Neural crest cell (in vitro differentiated cells): ENCODE measurements at places on chromosomes 3 and 15.

- no peak for DNase-seq
Measured at GRCh38 chr15:38638811-38639210, 74.2 kb upstream of the RASGRP1 start.

GRCh38 chr3:29942297-29942696 is 661.4 kb downstream of the RBMS3 start:
- no peak for DNase-seq

DNA sequence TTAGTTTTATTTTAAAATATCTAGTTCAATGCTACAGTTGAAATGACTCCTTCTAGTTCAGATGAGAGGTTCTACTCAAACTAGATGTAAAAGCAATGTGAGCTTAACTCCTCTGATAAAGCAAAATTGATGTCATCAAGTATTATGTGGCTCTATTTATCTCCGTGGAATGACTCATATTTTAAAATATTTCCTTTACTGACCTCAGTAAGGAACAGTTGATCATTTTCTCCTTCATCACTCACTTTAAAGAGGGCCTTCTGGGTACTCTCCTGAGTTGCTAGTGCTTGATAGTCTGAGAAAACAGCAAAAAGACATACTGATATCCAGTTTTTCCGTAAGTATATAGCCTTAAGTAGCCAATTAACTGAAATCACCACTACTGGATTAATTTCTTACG is 1099.3 kb downstream of the ROBO2 start:
- DNase-seq, result no peak

- DNase-seq, result no peak
Measured at GRCh38 chr3:62592408-62592807, 219.1 kb upstream of the FEZF2 start.

DNA sequence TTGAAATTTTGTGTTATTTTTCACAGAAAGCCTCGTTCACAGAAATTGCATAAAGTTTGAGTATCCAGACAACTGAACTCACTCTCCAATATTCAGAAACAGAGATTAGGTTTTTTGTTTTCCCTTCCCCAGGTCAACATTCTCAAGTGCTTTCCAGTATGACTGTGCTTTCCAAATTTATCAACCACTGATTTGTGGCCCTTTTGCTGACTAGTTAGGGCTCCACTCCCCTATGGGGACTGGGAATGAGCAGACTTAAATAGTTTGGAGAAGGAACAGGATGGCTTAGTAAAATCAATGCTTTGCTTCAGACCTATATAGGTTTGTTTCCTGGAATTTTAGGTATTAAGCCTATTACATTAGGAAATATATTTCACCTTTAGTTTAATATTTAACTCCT is 38.2 kb upstream of the NAALADL2 start:
- DNase-seq, result no peak

- no peak for DNase-seq
Measured at GRCh38 chr3:44186111-44186672, 55.5 kb upstream of the TOPAZ1 start.

DNA sequence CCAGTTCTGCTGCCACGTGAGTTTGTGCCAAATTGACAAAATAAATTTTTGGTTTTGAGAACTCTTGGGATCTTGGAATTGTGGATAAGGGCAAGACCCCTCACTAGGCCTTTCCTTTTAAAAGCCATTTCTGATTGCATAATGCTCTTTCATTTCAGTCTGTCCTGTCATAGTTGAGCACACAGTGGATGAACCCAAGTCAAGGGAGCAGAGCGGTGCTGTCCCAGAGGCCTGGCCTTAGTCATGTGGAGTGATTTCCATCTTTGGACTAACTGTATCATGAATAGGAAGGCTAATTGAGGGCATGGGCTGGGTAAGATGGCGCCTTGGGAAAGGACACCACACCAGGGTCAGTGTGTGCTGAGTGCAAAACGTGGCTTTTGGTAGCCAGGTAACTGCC is 304.0 kb downstream of the UACA start:
- no peak for DNase-seq

DNA sequence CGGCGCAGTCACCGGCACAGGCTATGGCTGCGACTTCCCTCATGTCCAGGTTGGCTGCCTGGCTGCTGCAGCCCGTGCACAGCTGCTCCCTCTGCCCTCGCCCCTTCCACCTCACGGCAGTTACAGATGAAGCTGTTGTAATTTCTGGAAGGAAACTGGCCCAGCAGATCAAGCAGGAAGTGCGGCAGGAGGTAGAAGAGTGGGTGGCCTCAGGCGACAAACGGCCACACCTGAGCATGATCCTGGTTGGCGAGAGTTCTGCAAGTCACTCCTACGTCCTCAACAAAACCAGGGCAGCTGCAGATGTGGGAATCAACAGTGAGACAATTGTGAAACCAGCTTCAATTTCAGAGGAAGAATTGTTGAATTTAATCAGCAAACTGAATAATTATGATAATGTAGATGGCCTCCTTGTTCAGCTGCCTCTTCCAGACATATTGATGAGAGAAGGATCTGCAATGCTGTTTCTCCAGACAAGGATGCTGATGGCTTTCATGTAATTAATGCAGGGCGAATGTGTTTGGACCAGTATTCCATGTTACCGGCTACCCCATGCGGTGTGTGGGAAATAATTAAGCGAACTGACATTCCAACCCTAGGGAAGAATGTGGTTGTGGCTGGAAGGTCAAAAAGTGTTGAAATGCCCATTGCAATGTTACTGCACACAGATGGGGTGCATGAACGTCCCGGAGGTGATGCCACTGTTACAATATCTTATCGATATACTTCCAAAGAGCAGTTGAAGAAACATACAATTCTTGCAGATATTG is 13.2 kb upstream of the GNB4 start:
- no peak for DNase-seq

DNA sequence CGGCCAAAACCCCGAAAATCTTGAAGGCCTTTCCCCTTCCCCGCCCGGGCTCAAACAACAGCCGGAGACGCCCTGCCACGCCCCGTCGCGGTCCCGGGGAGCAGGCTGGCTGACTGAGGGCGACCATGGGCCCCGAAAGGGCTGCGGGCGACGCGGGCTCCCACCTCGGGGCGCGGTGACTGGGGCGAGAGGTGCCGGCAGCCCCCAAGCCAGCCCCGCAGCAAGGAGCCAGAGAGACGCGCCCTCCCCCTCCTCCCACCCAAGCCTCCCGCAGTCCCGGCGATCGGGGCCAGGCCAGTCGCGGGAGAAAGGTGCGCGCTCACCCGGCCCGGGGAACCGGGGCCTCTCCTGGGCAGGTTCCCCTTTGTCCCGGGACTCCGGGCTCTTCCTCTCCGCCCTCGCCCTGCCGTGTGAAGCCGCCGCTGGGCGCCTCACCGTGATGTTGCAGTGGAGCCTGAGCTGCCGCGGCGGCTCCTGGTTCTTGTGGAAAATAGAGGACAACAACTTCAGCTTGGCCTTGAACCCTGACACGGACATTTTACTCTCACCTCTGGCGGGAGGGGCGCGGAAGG is 30.6 kb upstream of the ZSCAN2 start:
- DNase-seq, result peak; percentile 16

- no peak for DNase-seq
Measured at GRCh38 chr3:137410028-137410427, 354.1 kb upstream of the SOX14 start.

- no peak for DNase-seq
Measured at GRCh38 chr3:61299343-61300005, 48.2 kb upstream of the FHIT start.

DNA sequence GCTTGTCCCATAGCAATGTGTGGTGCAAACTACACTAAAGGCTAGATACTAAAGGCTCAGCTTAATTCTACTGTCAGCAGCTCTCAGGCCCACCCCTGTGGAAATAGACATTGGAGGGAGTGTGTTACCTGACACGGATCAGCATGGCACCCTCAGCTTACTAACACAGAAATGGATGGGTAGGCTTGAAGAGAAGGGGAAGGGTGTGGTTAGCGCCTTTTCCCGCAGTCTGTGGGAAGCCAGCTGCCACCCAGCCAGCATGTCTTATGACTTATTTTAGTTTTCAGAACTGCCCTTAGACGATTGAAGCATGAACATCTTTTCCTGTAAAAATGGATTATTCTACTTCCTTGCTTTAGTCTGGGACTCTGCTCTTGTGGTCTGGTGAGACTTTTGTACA is 25.8 kb upstream of the ADPGK start:
- no peak for DNase-seq

- DNase-seq, result no peak
Measured at GRCh38 chr3:25150199-25150598, 277.9 kb upstream of the RARB start.

GRCh38 chr15:39942753-39943150 is 8.8 kb downstream of the EIF2AK4 start:
- DNase-seq, result no peak

GRCh38 chr3:129281726-129282125 is 3.1 kb downstream of the HMCES start:
- DNase-seq, result no peak

- no peak for DNase-seq
Measured at GRCh38 chr3:33699275-33699674, 18.8 kb downstream of the CLASP2 start.

- no peak for DNase-seq
Measured at GRCh38 chr3:31918179-31919150, 62.6 kb downstream of the OSBPL10 start.

DNA sequence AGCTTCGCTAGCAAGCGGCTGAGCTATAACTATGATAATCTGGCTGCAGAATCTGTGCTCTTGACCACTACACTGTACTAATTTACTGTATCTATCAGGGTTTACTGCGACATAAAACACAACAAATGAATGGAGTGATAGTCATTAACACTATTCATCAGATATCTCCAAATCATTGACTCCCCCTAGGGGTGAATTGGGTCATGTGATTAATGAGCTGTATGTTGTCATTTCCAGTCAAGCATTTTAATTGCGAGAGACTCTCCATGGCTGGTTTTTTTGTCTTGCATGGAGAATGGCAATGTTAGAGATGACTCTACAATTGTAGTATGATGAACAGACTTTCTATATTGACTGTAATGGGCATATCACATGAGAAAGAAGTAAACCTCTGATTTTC is 10.5 kb upstream of the TM4SF18 start:
- DNase-seq, result no peak

- DNase-seq, result no peak
Measured at GRCh38 chr15:72222393-72222792, 8.6 kb downstream of the PKM start.

GRCh38 chr15:55965091-55965490 is 28.3 kb downstream of the NEDD4 start:
- DNase-seq, result no peak

- DNase-seq, result no peak
Measured at GRCh38 chr3:35028157-35028556, 611.2 kb upstream of the ARPP21 start.

GRCh38 chr3:50359760-50360110 is 414 bp upstream of the TMEM115 start:
- DNase-seq, result no peak

GRCh38 chr3:112984485-112984884 is 6.3 kb upstream of the GTPBP8 start:
- DNase-seq, result no peak

- no peak for DNase-seq
Measured at GRCh38 chr15:48360841-48361240, 29.6 kb downstream of the DUT start.

DNA sequence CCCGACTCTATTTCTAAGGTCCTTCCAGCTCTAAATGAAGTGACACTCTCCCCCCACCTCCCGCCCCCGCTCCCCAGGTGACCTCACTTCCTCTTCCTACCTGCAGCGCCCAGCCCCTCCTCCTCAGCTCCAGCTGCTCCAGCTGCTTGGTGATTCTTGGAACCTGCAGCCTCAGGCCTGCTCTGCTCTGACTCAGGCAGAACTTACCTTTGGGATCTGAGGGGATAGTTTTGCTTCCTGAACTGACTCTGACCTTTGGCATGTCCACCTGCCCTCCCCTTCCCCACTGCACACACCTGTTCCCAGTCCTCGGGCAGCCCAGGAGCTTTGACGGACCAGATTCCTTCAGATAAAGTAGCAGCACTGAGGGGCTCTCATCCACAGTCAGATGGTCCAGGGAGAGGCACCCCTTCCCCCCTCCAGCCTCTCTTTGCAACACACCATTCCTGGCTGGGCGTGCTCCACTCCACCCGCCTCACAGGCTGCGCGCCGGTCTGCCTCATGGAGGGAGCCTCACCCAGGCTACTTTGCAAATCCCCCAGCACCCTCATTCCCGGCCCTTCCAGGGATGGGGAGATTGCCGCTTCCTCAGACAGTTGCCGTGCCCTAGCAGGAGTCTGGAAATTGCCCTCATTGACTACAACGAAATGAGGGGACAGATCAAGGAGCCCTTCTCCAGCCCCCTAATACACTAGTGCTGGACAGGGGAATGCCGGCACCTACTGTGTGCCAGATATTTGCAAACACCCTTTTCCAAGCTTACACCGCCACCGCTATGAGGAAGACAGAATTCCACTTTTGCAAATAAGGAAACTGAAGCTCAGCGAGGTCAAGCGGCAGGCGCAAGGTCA is 692 bp upstream of the C15orf39 start:
- no peak for DNase-seq

DNA sequence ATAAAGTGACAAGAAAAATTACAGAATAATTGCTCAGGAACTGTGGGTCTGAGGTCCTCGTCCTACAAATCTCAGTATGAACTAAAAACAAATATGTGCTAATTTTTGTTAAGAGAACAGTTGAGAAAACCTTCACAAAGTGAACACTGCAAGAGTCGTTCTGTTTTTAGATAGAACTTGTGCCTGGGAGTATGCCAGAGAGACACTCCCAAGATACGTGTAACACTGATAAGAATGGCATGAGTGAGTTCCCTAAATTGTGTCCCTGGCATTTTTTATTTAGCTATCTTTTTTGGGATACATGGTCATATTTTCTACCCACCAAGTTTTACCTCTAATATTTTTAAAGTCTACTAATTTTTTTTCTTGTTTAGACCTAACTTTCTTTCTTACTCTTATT is 860.0 kb upstream of the NR2F2 start:
- no peak for DNase-seq

- DNase-seq, result no peak
Measured at GRCh38 chr3:1805331-1805730, 293.3 kb upstream of the CNTN4 start.

DNA sequence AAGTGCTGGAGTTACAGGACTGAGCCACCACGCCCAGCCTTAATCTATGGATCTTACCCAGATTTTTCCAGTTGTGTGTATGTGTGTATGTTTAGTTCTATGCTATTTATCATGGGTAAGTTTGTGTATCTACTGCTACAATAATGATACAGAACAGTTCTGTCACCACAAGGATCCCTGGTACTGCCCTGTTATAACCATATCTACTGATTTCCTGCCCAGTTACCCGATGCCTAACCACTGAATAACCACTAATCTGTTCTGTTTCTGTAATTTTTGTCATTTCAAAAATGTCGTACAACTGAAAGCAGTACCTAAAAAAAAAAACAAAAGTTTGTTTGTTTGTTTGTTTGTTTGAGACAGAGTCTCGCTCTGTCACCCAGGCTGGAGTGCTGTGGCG is 123.7 kb upstream of the RAP2B start:
- no peak for DNase-seq
